ENCODE measurements at places on chromosomes 6 and 20. TPM values are rescaled to one million over a fixed set of nuclear protein-coding genes. Genes with fewer than 3 reads are reported as not detected.
A peak's percentile ranks its signal among the peaks of the same experiment; 100 is the strongest.

- no peaks in the 10 kb centered on the region for H3K27me3 ChIP-seq
- no peak overlapping the region for H3K4me3 ChIP-seq
- DNase-seq: peak; percentile 51
- H3K27ac ChIP-seq: no peak overlapping the region
- H3K4me1 ChIP-seq: no peaks in the 10 kb centered on the region
These were observed 117.1 kb upstream of the EEF1E1 start for GRCh38 chr6:8219352-8219943.

DNA sequence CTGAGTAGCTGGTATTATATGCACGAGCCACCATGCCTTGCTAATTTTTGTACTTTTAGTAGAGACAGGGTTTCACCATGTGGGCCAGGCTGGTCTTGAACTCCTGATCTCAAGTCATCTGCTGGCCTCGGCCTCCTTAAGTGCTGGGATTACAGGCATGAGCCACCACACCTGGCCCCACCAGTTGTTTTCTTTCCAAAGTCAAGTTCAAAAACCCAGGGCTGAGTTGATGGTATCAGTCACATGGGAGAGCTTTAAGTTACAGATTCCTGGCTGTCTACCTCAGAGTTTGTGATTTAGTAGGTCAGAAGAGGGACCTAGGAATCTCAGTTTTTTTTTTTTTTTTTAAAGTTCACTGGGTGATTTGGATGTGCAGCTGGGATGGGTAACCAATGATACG is 107.7 kb downstream of the SCP2D1 start:
- no peak overlapping the region for H3K27ac ChIP-seq
- DNase-seq: no peak
- no peaks in the 10 kb centered on the region for H3K4me1 ChIP-seq

DNA sequence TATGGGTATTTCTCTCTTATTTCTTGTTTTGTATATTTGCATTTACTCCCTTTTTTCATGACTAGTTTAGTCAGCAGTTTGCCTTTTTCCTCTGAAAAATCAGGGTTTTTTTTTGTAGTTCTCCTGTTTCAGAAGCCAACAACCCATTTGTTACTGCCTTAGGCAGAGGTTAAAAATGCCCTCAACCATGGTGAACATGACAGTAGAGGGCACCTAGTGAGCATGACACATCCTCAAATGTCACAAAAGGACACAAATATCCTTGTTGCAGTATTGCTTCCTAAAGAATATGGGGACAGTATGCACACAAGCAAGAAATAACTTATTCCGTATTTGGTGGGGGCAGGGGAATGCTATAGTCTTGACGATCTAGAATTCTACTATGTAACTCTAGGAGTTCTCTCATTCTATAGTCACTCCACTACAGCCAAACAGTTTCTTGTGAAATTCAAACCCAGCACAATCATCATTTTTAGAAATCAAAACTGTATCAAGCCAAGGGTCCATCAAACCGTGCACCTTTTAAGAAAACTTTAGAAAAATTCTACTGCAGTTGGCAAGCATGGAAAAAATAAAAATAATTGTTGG is 47.0 kb downstream of the GOPC start:
- H3K27me3 ChIP-seq: no peaks in the 10 kb centered on the region
- no peaks in the 10 kb centered on the region for H3K4me1 ChIP-seq
- H3K4me3 ChIP-seq: no peak overlapping the region
- H3K36me3 ChIP-seq: no peaks in the 10 kb centered on the region

GRCh38 chr6:166286839-166287271 is 21.3 kb downstream of the PRR18 start:
- no peaks in the 10 kb centered on the region for H3K27me3 ChIP-seq
- H3K4me3 ChIP-seq: no peak overlapping the region
- no peak overlapping the region for H3K27ac ChIP-seq
- H3K36me3 ChIP-seq: no peaks in the 10 kb centered on the region
- DNase-seq: no peak

Gene FARS2
- 6.5 TPM for total RNA-seq

Gene WFDC12
- not detected for total RNA-seq

Gene SEL1L2
- not detected for total RNA-seq

Data from body of pancreas (tissue), 4 donors.